ENCODE measurements at places on chromosomes 7 and 10. TPM values are rescaled to one million over a fixed set of nuclear protein-coding genes. Genes with fewer than 3 reads are reported as not detected.

Gene CLDN3
- polyA plus RNA-seq: not detected

DNA sequence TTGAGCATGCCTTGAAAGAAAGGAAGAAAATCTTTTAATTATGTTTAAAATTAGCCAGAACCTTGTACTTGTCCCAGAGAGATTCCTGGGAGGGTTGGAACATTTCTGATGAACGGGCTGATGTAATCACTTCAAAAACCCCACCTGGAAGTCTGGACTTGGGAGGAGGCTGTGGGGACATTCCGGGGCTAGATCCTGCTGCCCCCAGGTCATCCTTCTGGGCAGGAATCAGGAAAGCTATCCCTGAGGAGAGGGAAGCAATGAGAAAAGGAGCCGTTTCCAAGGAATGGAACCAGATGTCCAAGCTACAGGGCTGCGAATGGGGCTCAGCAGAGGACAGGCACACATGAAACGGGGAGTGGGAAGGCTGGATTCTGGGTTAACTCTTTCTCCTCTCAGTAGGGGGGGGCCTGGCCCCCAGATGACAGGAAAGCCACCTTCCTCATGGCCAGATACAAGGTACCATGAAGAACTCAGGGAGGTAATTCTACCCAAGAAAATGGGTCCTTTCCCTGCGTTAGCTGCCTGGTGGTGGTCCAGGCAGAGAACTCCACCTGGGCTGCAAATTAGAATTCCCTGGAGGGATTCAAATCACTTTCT is 280.1 kb downstream of the TCF7L2 start:
- H3K4me1 ChIP-seq: peaks cover 11% of the 10 kb centered on the region
- DNase-seq: no peak
- H3K27ac ChIP-seq: no peak overlapping the region
- no peaks in the 10 kb centered on the region for H3K36me3 ChIP-seq

DNA sequence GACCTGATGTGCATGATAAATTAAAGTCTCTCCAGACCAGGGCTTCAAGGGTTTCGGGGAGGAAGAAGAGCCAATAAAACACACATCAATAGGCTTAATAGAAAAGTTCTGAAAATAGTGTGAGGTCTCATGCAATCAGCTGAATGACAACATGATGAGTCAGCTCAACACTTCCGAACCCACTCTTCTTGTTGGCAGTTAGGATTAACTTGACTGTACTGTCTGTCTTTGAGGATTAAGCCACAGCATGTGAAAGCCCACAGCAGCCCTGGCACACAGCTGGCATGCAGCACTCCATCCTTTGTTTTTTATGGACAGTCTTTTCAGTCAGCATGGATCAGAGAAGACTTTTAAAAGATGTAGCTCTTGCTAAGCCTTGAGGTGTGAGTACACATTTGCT is 526.9 kb upstream of the VSTM2A start:
- DNase-seq: no peak
- peaks cover 2% of the 10 kb centered on the region for H3K27me3 ChIP-seq
- no peaks in the 10 kb centered on the region for H3K4me1 ChIP-seq
- H3K36me3 ChIP-seq: no peaks in the 10 kb centered on the region
- H3K27ac ChIP-seq: no peak overlapping the region

DNA sequence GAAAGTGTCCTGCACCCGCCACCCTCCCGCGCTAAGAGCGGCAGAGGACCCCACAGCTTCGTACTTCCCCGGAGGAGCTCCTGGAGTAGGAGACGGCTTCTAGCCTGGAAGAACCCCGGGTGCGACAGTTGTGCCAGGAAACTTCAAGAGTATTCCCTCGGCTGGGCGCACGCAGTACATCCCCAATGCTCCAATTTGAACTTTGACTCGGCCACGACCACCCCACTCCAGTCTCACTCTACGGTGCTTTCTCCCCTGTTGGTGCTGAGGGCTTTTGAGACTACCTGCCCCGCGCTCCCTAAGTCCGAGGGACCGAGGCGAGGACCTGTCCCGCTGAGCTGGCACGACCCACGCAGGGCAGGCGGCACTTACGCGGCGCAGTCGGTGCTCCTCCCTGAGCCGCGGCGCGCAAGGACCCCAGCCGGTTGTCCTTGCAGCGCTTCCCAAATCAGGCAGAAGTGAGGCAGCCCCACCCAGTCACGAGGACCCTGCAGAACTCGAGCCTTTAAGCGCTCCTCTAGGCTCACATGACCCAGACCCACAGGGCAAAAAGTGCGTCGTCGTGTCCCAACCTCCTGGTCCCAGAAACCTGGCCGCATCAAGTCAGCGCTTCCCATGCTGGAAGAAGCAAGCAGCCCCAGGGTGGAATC is at the start of gene CPVL:
Gene CPVL, minus strand, starts transcription at position 481 of the 650 bp plus-strand sequence. CDS start 25,476 bp downstream, outside the sequence.
- H3K27me3 ChIP-seq: peaks cover 27% of the 10 kb centered on the region
- H3K4me3 ChIP-seq: no peak within 1 kb of the TSS
- no peaks in the 10 kb centered on the region for H3K36me3 ChIP-seq
- H3K27ac ChIP-seq: no peak within 1 kb of the TSS
- H3K4me1 ChIP-seq: peaks cover 6% of the 10 kb centered on the region
- no peak for DNase-seq

- H3K36me3 ChIP-seq: no peaks in the 10 kb centered on the region
- no peak overlapping the region for H3K27ac ChIP-seq
- H3K4me3 ChIP-seq: no peak overlapping the region
- no peaks in the 10 kb centered on the region for H3K27me3 ChIP-seq
- DNase-seq: no peak
Measured at GRCh38 chr7:128946936-128947830, 9.5 kb downstream of the IRF5 start.

DNA sequence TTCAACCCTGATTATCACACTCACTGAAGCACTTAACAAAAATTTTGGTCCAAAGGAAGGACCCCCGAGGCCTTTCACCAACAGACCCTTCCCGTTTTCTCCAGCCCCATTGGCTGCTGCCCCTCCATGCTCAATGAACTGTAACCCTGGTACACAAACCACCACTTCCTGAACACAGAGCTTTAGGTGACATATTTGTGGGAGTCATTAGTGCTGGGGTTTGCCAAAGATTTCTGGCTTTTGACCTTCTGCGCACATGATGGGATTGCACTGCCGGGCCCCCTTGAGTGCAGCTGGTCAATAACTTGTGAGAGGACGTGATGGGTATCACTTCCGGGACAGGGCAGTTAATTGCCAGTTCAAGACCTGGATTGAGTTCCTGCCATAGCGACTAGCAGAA is 9.0 kb upstream of the CAMK1D start:
- no peak overlapping the region for H3K27ac ChIP-seq
- no peaks in the 10 kb centered on the region for H3K27me3 ChIP-seq
- no peaks in the 10 kb centered on the region for H3K36me3 ChIP-seq
- no peak for DNase-seq
- H3K4me3 ChIP-seq: no peak overlapping the region

DNA sequence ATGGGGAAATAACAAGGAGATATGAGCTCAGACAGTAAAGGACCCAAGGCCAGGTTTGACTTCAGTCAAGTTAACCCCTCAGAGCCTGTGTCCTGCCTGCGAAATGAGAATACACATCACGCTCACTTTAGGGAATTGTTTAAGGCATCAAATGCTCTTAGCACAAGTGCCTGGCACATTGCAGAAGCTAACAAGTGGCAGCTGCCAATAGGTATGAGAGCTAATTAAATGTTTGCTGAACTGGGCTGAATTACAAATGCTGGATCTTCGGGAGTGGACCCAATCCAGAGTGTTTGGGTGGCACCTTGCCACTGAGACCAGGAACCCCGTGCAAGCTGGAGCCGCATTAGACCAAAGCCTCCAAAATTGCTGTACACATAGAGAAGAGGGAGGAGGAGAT is 136.8 kb downstream of the C10orf90 start:
- H3K27me3 ChIP-seq: peaks cover 2% of the 10 kb centered on the region
- H3K27ac ChIP-seq: no peak overlapping the region
- no peaks in the 10 kb centered on the region for H3K4me1 ChIP-seq
- no peak overlapping the region for H3K4me3 ChIP-seq
- H3K36me3 ChIP-seq: no peaks in the 10 kb centered on the region

Gene AGR2
- polyA plus RNA-seq: not detected

- DNase-seq: no peak
- H3K27ac ChIP-seq: no peak overlapping the region
- no peaks in the 10 kb centered on the region for H3K27me3 ChIP-seq
- no peaks in the 10 kb centered on the region for H3K36me3 ChIP-seq
Measured at GRCh38 chr10:30728766-30729165, 99.2 kb upstream of the LYZL2 start.

DNA sequence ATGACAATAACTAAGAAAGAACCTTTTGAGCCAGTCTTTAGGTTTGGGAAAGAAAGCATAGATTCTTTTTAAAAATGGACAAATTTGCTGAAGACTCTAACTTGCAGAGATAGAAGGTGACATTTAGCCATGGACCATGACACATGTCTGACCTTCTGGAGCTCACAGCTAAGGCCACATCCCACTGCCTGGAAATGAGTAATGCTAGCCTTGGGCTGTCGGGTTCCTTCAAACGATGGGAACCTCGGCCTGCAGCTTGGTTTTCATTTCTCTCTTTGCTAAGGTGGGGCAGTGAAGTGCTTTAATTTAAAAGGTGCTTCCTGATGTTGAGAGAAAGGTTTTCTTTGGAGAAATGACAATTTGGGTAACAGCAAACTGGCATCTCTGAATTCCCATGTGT is 223.2 kb downstream of the FANK1 start:
- no peak overlapping the region for H3K27ac ChIP-seq
- H3K27me3 ChIP-seq: no peaks in the 10 kb centered on the region
- H3K36me3 ChIP-seq: no peaks in the 10 kb centered on the region
- H3K4me1 ChIP-seq: no peaks in the 10 kb centered on the region
- no peak overlapping the region for H3K4me3 ChIP-seq
- DNase-seq: no peak

DNA sequence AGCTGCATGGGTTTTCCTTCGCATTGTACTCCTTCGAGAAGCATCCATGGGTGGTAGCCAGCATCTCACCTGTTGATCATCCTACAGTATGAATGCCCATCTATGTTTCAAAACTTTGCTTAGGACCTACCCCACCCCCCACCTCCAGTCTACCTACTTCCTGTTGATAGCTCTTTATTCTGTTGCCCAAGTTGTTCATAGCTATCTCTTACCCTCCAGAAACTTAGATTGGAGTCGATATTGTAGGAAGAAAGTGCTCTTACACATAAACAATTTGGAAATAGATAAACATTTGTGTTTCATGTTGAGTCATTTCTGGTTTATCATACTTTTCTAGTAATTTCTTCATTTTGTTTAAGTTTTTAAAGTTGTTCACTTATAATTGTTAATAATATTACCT is 90.1 kb downstream of the FAS start:
- peaks cover 3% of the 10 kb centered on the region for H3K4me1 ChIP-seq
- no peak overlapping the region for H3K27ac ChIP-seq
- no peak overlapping the region for H3K4me3 ChIP-seq
- no peaks in the 10 kb centered on the region for H3K36me3 ChIP-seq

Data from immature natural killer cell (primary cell).